ENCODE measurements at places on chromosomes 1 and 21. TPM values are rescaled to one million over a fixed set of nuclear protein-coding genes. Genes with fewer than 3 reads are reported as not detected.

Gene DMBX1
- not detected for total RNA-seq

DNA sequence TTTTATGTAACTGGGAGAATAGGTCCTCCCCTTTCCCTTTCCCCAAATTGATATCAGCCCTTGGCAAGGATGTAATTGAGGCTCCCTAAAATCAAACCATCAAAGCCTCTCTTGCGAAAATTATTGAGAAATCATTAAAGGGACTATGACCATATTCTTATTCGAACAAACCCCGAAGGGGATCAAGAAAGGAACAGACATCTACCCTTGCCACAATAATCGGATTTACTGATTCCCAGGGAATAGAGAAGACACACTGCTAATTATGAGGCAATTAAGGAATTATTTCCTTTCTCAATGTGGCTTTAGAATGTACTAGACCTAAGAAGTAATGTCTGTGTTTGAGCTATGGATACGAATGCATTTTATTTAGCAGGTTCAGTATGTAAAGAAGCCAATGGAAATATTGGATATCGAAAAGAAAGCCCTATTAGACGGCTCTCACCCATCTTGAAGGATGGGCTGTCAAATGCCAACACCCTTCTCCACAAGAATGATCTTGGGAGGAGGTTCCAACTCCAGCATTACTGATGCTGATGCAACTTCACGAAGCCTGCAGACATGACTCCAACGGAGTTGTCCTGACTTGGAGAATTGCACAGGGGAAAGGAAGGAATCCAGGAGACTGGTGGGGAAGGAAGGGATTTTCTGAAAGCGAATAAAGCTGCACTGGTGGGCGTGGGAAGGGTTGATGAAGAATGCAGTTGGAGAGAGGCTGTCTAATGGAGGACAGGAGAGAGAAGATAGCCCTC lies 11.6 kb upstream of the PTPRF start:
- peaks cover 5% of the 10 kb centered on the region for H3K4me1 ChIP-seq
- no peak overlapping the region for H3K4me3 ChIP-seq
- peaks cover 5% of the 10 kb centered on the region for H3K27me3 ChIP-seq
- DNase-seq: no peak

- peaks cover 18% of the 10 kb centered on the region for H3K4me1 ChIP-seq
- H3K36me3 ChIP-seq: no peaks in the 10 kb centered on the region
- H3K27ac ChIP-seq: no peak within 1 kb of the TSS
- DNase-seq: no peak
- no peak within 1 kb of the TSS for H3K4me3 ChIP-seq
- no peaks in the 10 kb centered on the region for H3K27me3 ChIP-seq
Measured at GRCh38 chr1:15456313-15456954, at the start of gene CELA2A. Gene CELA2A (plus strand): TSS chr1:15456732. CDS start chr1:15456754, 22 bp downstream.

- H3K36me3 ChIP-seq: no peaks in the 10 kb centered on the region
- peak overlapping the region; percentile 90 for H3K4me3 ChIP-seq
- peak; percentile 97 for DNase-seq
- no peaks in the 10 kb centered on the region for H3K27me3 ChIP-seq
- H3K4me1 ChIP-seq: peaks cover 6% of the 10 kb centered on the region
Measured at GRCh38 chr1:2555634-2556276, 416 bp upstream of the TNFRSF14 start.

- no peak overlapping the region for H3K4me3 ChIP-seq
- peaks cover 3% of the 10 kb centered on the region for H3K4me1 ChIP-seq
- no peak overlapping the region for H3K27ac ChIP-seq
- H3K27me3 ChIP-seq: no peaks in the 10 kb centered on the region
- H3K36me3 ChIP-seq: no peaks in the 10 kb centered on the region
Measured at GRCh38 chr1:95096218-95096841, 20.8 kb upstream of the TLCD4 start.

Gene HTR6
- total RNA-seq: not detected
